ENCODE measurements at places on chromosomes 12 and 14. TPM values are rescaled to one million over a fixed set of nuclear protein-coding genes. Genes with fewer than 3 reads are reported as not detected.

The CCDC197 gene
- total RNA-seq, result not detected

The BMP4 gene
- 8.6 TPM for total RNA-seq

The PTGR2 gene
- 6.6 TPM for total RNA-seq

The KRT6C gene
- not detected for total RNA-seq

The ACSM4 gene
- not detected for total RNA-seq

All from aortic smooth muscle cell (primary cell).